Fibroblast of skin of abdomen (primary cell): ENCODE measurements at places on chromosomes 1 and 21.

- no peak for DNase-seq
These were observed 1290.8 kb downstream of the NCAM2 start for GRCh38 chr21:22288885-22289499.

DNA sequence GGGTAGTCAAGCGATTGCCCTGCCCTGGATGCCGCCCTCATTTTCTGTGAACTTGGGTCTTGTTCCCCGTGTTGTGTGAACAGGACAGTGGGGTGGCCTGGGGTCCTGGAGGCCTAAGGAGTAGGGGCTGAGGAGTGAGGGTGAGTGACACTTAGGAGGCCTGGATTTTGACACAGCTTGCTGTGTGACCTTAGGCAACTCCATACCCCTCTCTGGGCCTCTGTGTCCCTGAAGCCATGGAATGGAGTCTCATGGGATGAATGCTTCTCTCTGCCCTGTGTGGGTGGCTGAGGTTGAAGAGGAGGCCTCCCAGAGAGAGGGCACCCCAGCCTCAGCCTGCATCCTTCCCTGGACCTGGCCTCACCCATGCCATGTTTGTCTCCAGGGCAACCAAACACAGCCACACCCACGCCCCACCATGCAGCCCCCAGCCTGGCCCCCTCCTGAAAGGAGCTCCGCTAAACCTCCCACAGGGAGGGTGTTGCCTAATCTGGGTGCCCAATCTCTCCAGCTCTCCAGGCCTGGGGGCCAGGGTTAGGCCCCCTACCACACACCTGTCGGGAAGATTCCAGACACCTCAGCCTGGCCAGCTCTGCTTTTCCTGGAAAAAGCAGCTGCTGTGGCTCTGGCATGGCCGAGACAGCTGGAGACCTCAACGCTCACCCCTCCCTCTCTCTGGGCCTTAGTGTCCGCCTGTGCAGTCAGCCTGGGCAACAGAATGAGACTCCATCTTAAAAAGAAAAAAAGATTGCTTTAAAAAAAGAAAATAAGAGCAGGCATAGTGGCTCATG, 9.9 kb downstream of the MYOM3 start:
- no peak for DNase-seq

DNA sequence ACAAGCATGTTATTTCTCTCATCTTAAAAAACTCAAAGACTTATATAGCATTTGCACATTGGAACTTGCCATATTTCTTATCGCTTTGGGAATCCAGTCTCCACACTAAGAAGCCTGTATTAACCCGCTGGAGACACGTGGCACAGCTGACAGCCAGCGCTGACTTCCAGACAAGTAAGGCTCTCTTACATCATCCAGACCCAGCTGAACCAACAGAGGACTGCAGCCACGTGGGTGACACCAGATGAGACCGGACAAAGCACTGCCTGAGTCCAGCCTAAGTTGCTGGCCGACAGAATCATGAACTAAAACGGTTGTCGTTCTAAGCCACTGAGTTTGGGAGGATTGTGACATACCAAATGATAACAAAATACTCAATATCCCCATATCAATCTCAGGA, 6.3 kb upstream of the CD247 start:
- DNase-seq, result no peak

DNA sequence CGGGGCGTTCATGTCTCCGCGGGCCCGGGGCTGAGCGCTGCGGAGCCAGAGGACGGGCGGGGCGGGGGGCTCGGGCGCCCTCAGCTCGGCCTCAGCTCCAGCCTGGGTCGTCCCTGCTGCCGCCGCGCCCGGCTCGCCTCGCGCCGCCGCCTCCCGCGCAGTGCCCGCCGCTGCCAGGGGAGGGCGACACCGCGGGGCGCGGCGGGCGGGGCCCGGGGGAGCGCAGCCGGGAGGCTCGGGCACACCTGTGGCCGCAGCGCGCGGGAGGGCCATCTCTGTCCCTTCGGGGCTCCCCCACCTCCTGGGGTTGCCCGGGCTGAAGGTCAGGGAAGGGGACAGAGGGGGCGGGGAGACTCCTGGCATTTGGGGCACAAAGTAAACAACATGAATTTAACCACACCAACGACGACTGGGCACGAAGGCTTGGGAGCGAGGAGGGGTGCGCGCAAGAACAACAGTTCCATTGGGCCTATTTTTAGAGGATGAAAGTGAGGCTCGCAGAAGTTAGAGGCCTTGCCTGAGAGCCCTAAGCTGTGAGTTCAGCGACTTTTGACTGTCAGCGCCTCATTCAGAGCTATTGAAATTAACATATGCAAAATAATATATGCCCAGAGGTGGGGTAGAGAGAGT, at the start of gene FAM131C:
TSS of gene FAM131C (minus strand) at position 162 of the 630 bp plus-strand sequence. CDS start 209 bp downstream, outside the sequence.
- DNase-seq, result no peak

- peak; percentile 35 for DNase-seq
These were observed 2.9 kb upstream of the EFNA1 start for GRCh38 chr1:155124503-155125463.

- DNase-seq, result peak; percentile 73
These were observed 5.8 kb upstream of the EPS8L3 start for GRCh38 chr1:109769330-109770078.

- DNase-seq, result no peak
These were observed 65.6 kb upstream of the KCTD3 start for GRCh38 chr1:215501496-215501895.

DNA sequence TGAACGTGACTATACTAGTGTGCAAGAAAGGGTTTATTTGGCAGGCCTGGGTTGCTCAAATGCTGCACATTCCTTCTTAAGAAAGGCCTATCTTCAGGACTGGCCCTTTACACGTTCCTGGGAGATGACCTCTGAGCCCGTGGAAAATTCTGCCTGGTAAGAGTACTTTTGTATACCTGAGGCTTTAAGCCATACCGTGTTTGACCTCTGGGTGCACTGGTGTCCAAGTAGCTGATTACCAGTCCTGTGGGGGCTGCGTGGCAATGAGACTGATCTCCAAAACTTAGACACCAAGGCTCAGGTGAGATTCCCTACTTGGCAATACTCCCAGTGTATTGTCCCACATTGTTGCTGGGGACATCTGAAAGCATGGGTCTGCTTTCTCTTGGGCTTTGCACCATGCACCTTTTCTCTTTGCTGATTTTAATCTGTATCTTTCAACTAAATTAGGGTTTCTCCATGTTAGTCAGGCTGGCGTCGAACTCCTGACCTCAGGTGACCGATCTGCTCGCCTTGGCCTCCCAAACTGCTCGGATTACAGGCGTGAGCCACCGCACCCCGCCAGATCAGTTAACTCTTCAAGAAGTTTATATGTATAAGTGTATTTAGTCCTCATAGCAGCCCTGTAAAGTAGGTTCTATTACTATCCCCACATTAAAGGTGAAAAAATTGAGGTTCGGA, 44.5 kb downstream of the TRIM33 start:
- DNase-seq, result no peak
